ENCODE measurements at places on chromosomes 5 and 9. TPM values are rescaled to one million over a fixed set of nuclear protein-coding genes. Genes with fewer than 3 reads are reported as not detected.

ARHGEF28 gene
- polyA plus RNA-seq, result 42.6 TPM

- DNase-seq, result no peak
Observed at GRCh38 chr5:98397081-98397480, 376.4 kb upstream of the RGMB start.

- no peak for DNase-seq
Observed at GRCh38 chr5:160616712-160617497, 195.2 kb downstream of the PTTG1 start.

PCDHGC5 gene
- polyA plus RNA-seq, result 1.1 TPM

- no peak for DNase-seq
Observed at GRCh38 chr9:133558191-133559126, 24.0 kb downstream of the ADAMTSL2 start.

DNA sequence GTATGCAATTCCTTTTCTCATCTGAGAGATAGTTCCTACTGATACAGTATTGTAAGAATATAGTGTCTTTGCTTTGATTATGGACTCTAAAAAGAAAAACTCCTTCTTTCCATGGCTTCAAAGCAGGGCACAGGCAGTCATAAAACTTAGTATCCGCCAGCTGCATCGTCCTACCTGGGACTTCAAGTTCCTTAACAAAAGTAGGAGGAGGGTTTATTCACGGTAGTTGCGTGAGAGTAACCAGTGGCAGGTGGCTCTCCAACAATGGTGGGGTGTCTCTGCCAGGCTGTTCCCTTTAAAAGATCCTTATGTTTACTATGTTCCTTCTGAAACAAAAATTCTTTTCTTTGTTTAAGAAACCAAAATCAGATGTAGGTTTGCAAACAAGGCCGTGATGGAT lies 173.5 kb upstream of the DMAC1 start:
- no peak for DNase-seq

GRCh38 chr9:68969538-68969937 lies 44.4 kb downstream of the PRKACG start:
- DNase-seq, result no peak

NUTM2F gene
- not detected for polyA plus RNA-seq
